ENCODE measurements at places on chromosomes 13 and 19.

DNA sequence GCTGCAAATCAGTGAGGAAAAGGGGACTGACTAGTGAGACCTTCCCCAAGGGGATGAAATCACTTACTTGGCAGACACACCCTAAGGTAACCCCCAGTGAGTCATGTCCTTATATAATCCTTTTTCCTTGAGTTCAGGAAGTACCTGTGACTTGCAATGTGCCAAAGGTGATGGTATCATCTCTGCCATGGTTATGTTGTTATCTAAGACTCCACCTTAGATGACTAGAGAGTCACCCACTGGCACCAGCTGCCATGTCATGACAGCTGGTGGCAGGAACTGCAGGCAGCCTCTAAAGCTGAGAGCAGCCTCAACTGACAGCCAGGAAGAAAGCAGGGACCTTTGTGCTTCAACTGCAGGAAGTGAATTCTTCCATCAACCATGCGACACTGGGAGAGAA lies 12.5 kb downstream of the PBX4 start:
- DNase-seq, result peak; percentile 83

GRCh38 chr19:11286312-11286974 lies 9.5 kb upstream of the TSPAN16 start:
- no peak for DNase-seq

GRCh38 chr13:110354715-110355473 lies 47.8 kb downstream of the COL4A2 start:
- no peak for DNase-seq

DNA sequence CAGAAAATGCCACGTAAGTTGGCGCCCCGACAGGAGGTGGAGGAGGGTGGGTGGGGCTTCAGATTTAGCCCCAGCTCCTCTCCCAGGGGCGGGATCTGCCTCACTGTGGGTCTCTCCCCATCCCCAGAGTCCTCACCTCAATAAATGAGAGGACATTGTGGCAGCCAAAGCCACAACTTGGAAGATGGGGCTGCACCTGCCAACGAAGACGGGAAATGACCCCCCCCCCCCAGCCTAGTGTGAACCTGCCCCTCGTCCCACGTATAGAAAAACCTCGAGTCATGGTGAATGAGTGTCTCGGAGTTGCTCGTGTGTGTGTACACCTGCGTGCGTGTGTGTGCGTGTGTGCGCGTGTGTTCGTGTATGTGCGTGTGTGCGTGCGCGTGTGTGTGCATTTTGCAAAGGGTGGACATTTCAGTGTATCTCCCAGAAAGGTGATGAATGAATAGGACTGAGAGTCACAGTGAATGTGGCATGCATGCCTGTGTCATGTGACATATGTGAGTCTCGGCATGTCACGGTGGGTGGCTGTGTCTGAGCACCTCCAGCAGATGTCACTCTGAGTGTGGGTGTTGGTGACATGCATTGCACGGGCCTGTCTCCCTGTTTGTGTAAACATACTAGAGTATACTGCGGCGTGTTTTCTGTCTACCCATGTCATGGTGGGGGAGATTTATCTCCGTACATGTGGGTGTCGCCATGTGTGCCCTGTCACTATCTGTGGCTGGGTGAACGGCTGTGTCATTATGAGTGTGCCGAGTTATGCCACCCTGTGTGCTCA lies 1.5 kb upstream of the TRAPPC5 start:
- no peak for DNase-seq

- peak; percentile 26 for DNase-seq
Measured at GRCh38 chr19:41265395-41266153, 1.4 kb downstream of the HNRNPUL1 start.

DNA sequence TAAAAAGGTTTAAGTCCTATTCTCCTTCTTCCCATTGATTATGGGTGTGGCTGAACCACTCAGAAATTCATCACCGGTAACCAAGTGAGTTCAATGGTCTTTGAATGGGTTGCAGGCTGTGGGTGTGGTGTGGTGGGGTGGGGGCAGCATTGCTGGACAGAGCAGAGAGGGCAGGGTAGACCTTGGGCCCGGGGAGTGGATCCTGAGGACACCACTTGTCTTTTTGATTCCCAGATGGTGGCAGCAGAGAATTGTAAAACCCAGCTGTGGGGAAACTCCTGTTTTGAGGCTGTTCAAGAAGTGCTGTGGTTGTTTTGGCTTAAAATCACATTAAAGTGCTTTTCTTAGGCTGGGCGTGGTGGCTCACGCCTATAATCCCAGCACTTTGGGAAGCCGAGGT lies 45.8 kb upstream of the RGCC start:
- DNase-seq, result peak; percentile 44

- DNase-seq, result peak; percentile 48
Measured at GRCh38 chr19:21569494-21569865, 64.1 kb downstream of the ZNF429 start.

- peak; percentile 66 for DNase-seq
Measured at GRCh38 chr19:12788682-12789097, 2.6 kb upstream of the JUNB start.

- peak; percentile 51 for DNase-seq
Measured at GRCh38 chr19:45906221-45906620, 3.8 kb upstream of the MYPOP start.

GRCh38 chr19:7101498-7102253 lies 32.2 kb downstream of the ZNF557 start:
- no peak for DNase-seq

DNA sequence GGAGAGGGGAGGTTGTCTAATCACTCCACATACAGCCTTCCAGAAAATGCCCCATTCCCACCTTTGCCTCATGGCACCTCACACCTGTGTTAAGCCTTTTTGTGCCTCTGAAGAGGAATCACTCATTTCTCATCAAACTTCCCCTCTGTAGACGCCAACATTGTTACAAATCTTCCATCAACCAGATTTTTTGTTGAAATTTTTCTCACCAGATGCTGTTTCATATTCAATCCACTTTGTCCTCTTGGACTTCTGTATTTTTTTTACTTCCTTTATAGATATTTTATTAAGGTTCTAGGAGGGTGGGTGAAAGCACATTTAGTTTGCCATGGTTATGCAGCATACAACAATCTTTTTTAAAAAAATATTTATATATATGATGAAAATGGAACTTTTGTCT lies 74.0 kb downstream of the RUBCNL start:
- no peak for DNase-seq

GRCh38 chr19:8269724-8270123 lies 38.4 kb downstream of the CD320 start:
- DNase-seq, result no peak

GRCh38 chr13:93307136-93307535 lies 80.5 kb downstream of the GPC6 start:
- DNase-seq, result no peak

DNA sequence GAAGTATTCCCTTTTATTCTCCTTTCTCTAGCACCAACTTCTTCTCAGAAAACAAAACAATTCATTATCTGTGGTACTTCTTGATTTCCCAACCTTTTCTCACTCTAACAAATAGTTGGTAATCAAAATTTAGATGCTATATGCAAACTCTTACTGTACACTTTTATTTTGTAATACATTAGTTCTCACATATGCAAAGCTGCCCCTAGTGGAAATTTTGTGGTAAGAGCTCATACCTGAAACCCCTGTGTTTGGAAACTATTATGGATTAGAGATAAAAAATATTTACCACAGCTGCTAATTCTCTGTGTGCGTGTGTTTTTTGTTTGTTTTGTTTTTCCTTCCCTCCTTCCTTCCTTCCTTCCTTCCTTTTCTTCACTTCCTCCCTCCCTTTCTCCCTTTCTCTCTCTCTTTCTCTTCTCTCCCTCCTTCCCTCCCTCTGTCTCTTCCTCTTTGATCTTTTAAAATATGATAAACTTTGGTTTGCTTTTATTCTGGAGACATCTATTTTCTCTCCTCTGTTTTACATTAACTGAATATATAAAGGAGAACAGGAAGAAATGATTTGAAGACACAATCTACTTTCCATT lies 537.4 kb downstream of the SLITRK6 start:
- no peak for DNase-seq
